Neuronal stem cell (in vitro differentiated cells): ENCODE measurements at places on chromosomes 1 and 21.

DNA sequence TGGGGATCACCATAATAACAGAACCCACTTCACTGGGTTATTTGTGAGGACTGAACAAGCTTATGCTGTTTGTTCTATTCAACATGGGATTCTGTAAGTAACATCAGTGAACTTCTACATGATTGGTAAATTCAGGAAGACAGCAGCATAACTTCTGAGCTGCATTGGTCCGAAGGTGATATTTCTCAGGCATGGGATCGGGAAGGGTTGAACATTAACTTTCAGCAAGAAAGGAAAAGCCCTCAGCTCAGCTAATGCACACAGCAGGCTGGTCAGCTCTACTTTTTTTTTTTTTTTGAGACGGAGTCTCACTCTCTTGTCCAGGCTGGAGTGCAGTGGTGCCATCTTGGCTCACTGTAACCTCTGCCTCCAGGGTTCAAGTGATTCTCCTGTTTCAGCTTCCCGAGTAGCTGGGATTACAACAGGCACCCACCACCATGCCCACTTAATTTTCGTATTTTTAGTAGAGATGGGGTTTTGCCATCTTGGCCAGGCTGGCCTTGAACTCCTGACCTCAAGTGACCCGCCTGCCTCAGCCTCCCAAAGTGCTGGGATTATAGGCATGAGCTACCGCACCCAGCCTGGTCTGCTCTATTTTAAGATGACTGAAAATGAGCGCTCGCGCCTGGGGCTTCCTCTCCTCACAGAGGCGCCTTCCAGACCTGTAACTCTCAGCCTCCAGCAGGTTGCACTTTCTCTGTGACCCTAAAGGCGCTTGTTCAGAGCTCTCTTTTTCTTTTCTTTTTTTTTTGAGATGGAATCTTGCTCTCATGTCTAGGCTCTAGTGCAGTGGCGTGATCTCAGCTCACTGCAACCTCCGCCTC lies 42.2 kb downstream of the ECE1 start:
- no peak overlapping the region for H3K4me3 ChIP-seq
- no peak overlapping the region for H3K27ac ChIP-seq
- peaks cover 50% of the 10 kb centered on the region for H3K36me3 ChIP-seq
- H3K27me3 ChIP-seq: no peaks in the 10 kb centered on the region
- no peaks in the 10 kb centered on the region for H3K4me1 ChIP-seq

DNA sequence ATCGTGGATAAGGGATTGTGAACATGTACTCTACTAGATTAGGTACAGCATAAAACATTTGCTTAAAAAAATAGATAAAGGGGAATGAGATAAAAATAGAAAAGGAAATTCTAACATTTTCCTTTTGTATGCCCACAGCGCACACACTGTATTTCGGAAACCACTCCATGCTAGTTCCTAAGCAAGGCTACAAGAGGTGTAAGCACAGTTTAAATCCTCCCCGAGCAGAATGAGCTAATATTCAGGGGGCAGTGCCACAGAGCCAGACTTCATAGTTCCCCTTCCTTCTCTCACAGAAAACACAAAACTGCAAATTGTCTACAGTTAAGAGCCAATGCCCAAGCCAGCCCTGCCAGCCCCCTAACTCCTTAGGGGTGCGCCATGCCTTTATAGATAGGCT lies 159.4 kb downstream of the ZNF281 start:
- H3K4me1 ChIP-seq: no peaks in the 10 kb centered on the region
- no peaks in the 10 kb centered on the region for H3K27me3 ChIP-seq
- no peak overlapping the region for H3K27ac ChIP-seq
- no peak for DNase-seq
- H3K4me3 ChIP-seq: no peak overlapping the region

- H3K4me1 ChIP-seq: peaks cover 6% of the 10 kb centered on the region
- H3K36me3 ChIP-seq: no peaks in the 10 kb centered on the region
- peaks cover 4% of the 10 kb centered on the region for H3K27me3 ChIP-seq
- no peak for DNase-seq
Measured at GRCh38 chr1:239539812-239540211, 153.4 kb downstream of the CHRM3 start.

DNA sequence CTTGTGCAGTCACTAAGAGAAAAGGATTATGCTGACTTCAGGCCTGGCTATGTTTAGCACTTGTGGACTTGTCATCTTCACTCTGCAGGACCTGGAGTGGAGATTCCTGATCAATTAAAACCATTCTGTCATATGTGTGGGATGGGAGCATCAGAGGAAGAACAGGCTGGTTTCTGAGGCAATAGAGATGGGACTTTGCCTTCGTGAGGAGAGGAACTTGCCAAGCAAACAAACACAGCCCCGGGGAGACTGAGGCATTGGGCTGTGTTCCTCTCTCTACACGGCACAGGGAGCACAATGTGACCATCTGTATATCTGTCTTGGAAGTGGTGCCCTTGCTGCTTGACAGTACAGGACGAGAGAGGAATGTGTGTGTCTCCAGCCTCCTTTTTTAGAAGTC lies 23.1 kb downstream of the VASH2 start:
- H3K4me3 ChIP-seq: no peak overlapping the region
- no peaks in the 10 kb centered on the region for H3K27me3 ChIP-seq
- no peak overlapping the region for H3K27ac ChIP-seq
- DNase-seq: no peak
- H3K36me3 ChIP-seq: peaks cover 3% of the 10 kb centered on the region
- H3K4me1 ChIP-seq: peaks cover 4% of the 10 kb centered on the region

- no peak overlapping the region for H3K27ac ChIP-seq
- peaks cover 11% of the 10 kb centered on the region for H3K4me1 ChIP-seq
- no peak for DNase-seq
- no peaks in the 10 kb centered on the region for H3K27me3 ChIP-seq
- H3K36me3 ChIP-seq: no peaks in the 10 kb centered on the region
- no peak overlapping the region for H3K4me3 ChIP-seq
Measured at GRCh38 chr1:67676287-67676686, 8.7 kb upstream of the GADD45A start.

DNA sequence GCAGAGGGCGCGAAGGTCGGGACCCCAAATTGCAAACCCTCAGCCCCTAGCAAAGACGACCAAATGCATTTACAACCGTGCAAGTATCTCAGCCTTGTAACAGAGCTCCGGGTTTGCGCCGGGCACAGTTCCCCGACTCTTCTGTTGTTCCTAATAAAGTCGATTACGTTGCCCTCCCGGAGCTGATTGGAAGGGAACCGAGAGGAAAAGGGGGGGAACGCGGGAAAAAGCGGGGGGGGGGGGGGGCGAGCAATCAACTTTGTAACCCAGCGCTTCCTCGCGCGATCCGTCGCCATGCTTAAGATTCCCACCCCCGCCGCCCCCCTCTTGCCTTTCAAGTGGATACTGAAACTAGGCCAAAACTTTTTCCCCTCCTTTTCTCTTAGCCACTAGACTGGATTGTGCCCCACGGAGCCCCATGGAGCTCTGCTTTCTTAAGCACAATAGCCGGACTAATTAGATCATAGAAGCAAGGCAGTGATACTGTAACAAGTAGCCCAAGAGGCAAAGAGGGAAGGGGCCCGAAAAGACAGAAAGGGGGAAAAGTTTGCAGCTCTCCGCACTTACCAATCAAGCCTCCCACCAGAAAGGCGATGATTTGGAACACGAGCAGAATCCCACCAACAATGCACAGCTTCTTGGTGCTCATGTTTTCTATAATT lies 565 bp downstream of the WLS start:
- no peak for DNase-seq
- H3K27me3 ChIP-seq: no peaks in the 10 kb centered on the region
- peaks cover 8% of the 10 kb centered on the region for H3K4me1 ChIP-seq
- peaks cover 15% of the 10 kb centered on the region for H3K36me3 ChIP-seq
- H3K27ac ChIP-seq: no peak overlapping the region
